ENCODE measurements at places on chromosomes 13 and 19. TPM values are rescaled to one million over a fixed set of nuclear protein-coding genes. Genes with fewer than 3 reads are reported as not detected.

Gene ZNF616
- 5.8 TPM for total RNA-seq

DNA sequence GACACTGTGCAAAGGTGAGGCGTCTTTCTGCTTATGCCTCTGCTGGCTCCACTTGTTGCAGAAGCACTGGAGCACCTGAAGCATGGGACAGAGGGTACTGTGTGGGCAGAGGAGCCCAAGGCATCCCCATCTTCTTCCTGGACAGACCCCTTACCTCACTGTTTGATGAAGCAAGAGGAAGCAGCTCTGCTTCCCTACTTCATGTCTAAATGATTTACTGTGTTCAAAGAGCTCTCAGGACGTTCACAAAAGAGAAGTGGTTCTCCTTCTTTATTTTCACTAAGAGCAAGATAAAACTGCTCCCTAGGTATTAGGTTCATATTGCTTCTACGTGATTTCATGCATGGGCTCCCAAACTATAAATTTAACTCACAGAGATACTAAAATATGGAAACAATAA is 1635.4 kb upstream of the SLC10A2 start:
- no peak for DNase-seq

- peak; percentile 82 for DNase-seq
Measured at GRCh38 chr19:11203194-11204075, 6.1 kb upstream of the KANK2 start.

GRCh38 chr13:75316427-75316826 is 165.5 kb downstream of the TBC1D4 start:
- peak; percentile 33 for DNase-seq

DNA sequence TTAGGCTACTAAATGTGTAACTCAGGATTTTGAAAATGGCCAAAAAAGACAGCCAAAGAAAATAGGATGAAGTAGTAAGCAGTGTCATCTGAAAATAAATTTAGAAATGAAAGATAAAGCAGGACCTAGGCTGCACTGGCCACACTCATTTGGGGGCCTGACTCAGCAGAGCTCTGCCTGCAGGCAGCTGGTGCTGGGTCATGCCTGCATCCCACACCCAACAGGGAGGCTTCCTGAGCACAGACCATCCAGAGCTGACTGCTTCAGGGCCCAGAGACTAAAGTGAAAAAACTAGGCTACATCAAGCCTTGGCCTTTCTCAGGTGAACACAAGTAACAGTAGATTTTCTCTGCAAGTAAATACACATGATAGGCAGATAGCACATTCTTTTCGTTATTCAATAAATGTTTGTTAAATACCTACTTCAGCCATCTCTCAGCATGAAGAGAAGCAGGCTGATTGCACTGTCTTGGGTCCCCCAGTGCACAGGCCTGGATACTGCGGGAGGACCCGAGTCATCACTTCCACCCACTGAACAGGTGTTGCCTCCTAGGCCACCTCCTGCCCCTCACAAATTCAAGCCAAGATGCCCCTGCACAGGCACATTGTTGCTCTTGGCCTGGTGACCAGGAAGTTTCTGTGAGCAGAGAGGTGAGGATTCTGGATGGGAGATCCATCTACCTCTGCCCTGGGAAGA is 284.0 kb downstream of the OXGR1 start:
- no peak for DNase-seq

GRCh38 chr13:21117104-21117809 is 55.9 kb upstream of the LATS2 start:
- no peak for DNase-seq

DNA sequence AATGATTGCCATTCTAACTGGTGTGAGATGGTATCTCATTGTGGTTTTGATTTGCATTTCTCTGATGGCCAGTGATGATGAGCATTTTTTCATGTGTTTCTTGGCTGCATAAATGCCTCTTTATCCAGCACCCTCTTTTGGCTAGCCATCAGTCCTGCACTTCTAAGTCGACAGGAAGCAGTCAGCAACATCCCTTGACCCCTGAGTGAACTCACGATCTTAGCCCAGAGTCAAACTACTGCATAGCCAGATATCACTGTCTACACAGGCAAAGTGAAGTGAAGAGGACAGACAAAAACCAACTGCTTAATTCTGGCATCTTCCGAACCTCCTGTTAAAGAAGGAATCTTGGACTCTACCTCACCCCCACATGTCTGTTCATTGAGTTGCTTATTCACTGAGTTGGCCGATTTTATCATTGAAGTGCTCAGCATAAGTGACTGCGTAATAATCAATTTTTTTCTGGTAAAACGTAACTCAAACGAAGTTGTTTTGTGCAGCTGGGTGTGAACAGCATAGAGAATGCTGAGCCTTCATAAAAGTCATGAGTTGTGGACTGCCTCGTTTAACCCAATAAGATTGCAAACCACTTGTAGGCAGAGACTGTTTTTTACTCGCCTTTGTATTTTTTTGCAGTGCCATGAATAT is 304.2 kb downstream of the COG6 start:
- DNase-seq, result no peak

Gene HIF3A
- not detected for total RNA-seq

- no peak for DNase-seq
Measured at GRCh38 chr13:70666883-70667556, 558.8 kb upstream of the KLHL1 start.

Gene ZNF223
- 3.5 TPM for total RNA-seq

DNA sequence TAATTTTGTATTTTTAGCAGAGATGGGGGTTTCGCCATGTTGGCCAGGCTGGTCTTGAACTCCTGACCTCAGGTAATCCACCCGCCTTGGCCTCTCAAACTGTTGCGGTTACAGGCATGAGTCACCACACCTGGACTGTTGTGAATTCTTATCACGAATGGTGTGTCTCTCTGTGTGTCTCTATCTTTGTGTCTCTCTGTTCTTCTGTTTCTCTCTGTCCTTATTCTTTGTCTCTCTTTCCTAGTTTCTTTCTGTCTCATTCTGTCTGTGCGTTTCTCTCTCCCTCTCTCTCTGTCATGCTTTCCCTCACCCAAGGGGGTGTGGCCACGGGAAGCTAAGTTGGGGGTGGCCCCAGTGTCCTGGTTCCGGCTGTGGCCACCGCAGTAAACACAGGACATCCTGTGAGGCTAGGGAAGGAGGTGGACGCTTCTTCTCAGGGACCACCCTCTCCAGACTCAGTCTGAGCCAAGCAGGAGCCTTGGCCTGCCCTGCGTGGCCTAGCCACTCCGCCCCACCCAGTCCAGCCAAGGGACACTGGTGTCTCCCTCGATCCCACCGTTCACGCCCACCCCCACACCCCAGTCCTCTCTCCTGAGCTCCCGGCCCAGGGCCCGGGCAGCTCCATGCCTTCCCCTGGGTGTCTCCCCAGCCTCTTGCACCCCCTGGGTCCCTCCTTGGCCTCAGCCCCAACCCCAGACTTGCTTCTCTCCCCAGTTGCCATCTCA is 3.9 kb upstream of the PRX start:
- peak; percentile 50 for DNase-seq
